ENCODE measurements at places on chromosomes 5 and 9.

- DNase-seq = no peak
Measured at GRCh38 chr9:112242147-112242804, 67.2 kb upstream of the SUSD1 start.

GRCh38 chr9:1429297-1429696 is 379.1 kb downstream of the DMRT2 start:
- DNase-seq = no peak

- DNase-seq = no peak
Measured at GRCh38 chr5:96035796-96036195, 74.1 kb upstream of the ELL2 start.

DNA sequence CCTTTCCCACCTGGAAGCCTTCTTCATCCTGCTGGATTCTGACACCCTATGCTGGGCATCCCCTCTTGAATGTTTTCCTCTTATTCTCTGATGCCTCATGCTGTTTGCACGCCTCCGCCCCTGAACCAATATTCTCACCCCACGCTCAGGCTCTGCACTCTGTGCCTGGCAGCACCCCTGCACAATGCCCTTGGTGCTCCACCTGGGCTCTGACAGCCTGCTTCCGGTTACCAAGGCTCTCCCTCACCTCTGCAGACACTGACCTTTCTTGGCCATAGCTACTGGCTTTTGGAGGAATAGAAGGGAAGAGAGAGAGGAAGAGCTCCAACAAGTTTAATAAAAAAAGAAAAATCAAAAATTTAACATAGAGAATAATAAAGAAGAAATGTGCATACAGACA is 108.7 kb upstream of the SHB start:
- no peak for DNase-seq

DNA sequence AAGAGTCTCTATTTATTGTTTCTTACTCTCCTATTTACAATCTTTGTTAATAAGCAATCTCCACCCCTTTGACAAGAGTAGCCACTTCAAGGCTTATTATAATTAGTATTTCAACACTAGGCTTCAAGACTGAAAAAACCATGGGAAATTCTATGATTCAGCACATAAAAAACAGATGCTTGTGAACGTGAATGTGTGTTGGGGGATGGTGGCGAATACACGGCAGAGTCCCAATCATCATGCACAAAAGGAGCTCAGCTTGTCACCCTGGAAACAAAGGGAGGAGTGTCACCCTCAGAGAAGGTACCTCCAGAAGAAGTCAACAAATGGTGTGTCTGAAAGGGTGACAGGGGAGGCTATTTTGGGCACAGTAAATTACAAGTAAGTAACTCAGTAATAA is 157.2 kb upstream of the RETREG1 start:
- no peak for DNase-seq

DNA sequence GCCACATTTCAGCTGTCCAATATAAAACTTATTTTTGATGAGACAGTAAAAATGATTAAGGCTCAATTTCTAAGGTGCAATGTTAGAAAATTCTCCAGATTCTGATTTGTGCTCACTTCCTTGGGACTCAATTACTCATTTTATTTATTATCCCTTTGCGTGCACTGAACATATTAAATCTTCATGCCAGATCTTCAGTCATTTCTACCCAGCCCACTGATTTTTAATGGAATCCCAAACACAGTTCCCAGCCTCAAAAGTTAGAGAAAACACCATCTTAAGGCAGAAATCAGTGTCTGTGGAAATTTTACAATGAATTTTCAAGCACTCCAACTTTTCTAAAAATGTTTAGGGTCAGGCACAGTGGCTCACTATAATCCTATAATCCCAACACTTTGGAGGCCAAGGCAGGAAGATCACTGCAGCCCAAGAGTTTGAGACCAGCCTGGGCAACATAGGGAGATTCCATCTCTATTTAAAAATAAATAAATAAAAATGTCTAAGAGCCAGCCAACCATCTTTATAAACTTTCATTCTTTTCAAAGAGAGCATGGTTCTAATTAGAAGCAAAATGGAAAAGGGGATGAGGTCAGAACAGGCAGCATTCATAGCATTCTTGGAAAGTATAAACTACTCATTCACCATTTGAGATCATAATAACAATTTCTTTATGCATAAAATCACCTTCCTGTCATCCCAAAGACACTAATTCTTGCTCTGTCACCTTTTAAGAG is 53.7 kb downstream of the TLE1 start:
- DNase-seq = no peak

- DNase-seq = peak; percentile 25
Measured at GRCh38 chr5:179166886-179167841, 107.0 kb downstream of the ZNF354C start.

DNA sequence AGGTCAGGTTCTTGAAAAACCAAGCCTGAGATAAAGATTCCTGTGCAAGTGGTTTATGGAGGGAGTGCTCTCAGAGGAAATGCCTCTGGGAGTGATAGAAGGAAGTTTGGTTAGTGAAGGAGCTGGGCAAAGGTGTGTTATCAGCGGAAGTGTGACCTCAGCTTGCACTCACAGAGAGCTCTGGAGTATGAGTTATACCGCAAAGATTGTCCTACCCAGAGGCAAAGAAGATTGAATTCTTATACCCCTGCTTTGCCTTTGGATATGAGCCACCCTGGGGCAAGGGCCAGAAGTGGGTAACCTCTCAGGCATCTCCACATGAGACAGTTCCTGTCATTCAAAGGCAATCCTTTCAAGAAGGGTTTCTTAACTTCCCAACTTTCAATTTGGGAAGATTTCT is 145.6 kb downstream of the MUSK start:
- DNase-seq = no peak

Data from activated naive CD4-positive, alpha-beta T cell (primary cell).